ENCODE measurements at places on chromosomes 1 and 21.

GRCh38 chr21:38439957-38440356, 58.3 kb downstream of the ERG start:
- ATAC-seq = no peak

- ATAC-seq = no peak
These were observed 308.8 kb downstream of the CAMTA1 start for GRCh38 chr1:7094086-7094485.

GRCh38 chr1:42258218-42258617, 76.8 kb downstream of the FOXJ3 start:
- no peak for ATAC-seq

DNA sequence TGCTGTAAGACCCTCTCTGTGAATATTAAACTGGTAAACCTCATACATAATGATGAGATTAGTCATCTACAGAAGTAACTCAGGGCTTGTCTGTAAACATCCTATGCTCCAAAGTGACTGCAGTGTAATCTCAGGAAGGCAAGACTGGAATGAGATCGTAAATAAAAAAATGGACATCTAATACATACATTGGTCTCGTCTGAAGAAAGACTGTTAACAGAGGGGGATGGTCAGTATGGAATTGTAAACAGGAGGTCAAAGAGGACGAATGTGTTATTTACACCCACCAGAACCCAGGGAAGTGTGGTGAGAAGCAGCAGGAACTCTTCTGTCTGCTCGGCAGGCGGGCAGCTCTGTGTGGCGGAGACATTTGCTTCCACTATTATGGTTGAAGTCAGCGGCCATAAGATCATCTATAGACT, 51.4 kb downstream of the DISC1 start:
- peak; percentile 63 for ATAC-seq

GRCh38 chr1:98988904-98989555, 15.6 kb downstream of the PLPPR5 start:
- ATAC-seq = no peak

- peak; percentile 41 for ATAC-seq
These were observed 10.6 kb downstream of the PADI1 start for GRCh38 chr1:17215545-17215890.
